Naive thymus-derived CD8-positive, alpha-beta T cell (primary cell): ENCODE measurements at places on chromosomes 2 and 18.
A peak's percentile ranks its signal among the peaks of the same experiment; 100 is the strongest.

DNA sequence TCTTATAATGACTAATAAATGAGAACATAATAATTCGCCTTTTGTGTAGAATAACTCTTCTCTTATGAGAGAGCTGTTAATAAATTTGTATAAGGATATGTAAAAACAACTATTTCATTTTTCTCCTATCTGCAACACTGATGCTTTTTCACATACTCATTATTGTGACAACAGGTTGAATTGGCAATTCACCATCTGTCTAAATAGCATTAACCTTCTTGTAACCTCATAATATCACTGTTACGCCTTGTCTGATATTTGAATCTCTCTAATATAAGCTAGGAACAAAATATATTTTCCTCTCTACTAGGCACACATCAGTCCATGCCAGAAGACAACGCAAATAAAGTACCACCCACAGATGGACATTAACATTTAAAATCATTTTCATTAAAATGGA, 938.9 kb downstream of the CPS1 start:
- H3K27ac ChIP-seq = no peak overlapping the region
- H3K36me3 ChIP-seq = no peaks in the 10 kb centered on the region
- no peak overlapping the region for H3K4me3 ChIP-seq

- peaks cover 35% of the 10 kb centered on the region for H3K4me1 ChIP-seq
- H3K27me3 ChIP-seq = no peaks in the 10 kb centered on the region
- peak overlapping the region; percentile 86 for H3K27ac ChIP-seq
- peak overlapping the region; percentile 39 for H3K4me3 ChIP-seq
- DNase-seq = peak; percentile 66
Measured at GRCh38 chr2:12302140-12302539, 414.6 kb upstream of the TRIB2 start.

DNA sequence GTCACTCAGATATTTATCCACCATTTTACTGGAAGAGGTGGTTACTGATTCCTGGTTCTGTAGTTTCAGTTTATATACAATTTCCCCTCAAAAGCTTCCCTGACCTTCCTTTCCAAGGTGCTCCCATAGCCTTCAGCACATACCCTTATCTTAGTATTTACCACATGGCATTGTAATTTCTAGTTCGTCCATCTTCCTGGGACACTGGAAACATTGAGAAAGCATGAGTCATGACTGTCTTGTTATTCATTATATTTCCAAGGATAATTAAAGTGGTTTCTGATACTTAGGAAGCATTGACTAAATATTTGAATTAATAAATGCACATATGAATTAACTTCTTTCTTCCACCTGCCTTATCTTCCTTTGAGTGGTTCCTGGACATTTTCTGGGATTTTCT, 203.8 kb downstream of the ETAA1 start:
- no peak overlapping the region for H3K4me3 ChIP-seq
- no peaks in the 10 kb centered on the region for H3K27me3 ChIP-seq
- H3K36me3 ChIP-seq = no peaks in the 10 kb centered on the region
- no peak overlapping the region for H3K27ac ChIP-seq
- H3K4me1 ChIP-seq = no peaks in the 10 kb centered on the region

- H3K27ac ChIP-seq = no peak overlapping the region
- H3K4me3 ChIP-seq = no peak overlapping the region
- no peaks in the 10 kb centered on the region for H3K27me3 ChIP-seq
- no peaks in the 10 kb centered on the region for H3K36me3 ChIP-seq
Measured at GRCh38 chr2:102391565-102391964, 31.4 kb upstream of the IL18RAP start.

GRCh38 chr2:189442468-189442867, 1.2 kb downstream of the WDR75 start:
- peak overlapping the region; percentile 97 for H3K4me3 ChIP-seq
- H3K4me1 ChIP-seq = peaks cover 32% of the 10 kb centered on the region
- no peaks in the 10 kb centered on the region for H3K27me3 ChIP-seq
- no peaks in the 10 kb centered on the region for H3K36me3 ChIP-seq
- H3K27ac ChIP-seq = peak overlapping the region; percentile 50
- DNase-seq = no peak

DNA sequence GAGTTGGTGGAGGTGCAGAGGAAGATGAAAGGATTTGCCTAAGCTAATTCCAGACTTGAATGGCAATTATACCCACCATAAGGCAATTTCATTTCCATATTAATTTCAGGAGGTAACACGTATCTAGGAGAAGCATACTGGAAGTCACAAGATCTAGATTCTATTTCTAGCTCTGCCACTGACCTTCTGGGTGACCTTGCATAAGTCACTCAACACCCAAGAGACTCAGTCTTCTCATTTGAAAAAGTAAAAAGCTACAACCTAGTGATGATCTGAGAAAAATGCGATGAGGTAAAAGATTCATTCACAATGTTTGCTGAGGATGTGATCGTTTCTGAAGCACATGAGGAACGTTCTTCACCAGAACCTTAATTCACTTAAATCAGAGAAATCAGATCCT, 55.9 kb downstream of the GRB14 start:
- no peak overlapping the region for H3K27ac ChIP-seq
- no peaks in the 10 kb centered on the region for H3K27me3 ChIP-seq
- H3K4me3 ChIP-seq = no peak overlapping the region
- no peaks in the 10 kb centered on the region for H3K36me3 ChIP-seq

GRCh38 chr2:46921676-46922448, 6.3 kb upstream of the MCFD2 start:
- H3K4me1 ChIP-seq = peaks cover 34% of the 10 kb centered on the region
- H3K36me3 ChIP-seq = peaks cover 10% of the 10 kb centered on the region
- no peak for DNase-seq

DNA sequence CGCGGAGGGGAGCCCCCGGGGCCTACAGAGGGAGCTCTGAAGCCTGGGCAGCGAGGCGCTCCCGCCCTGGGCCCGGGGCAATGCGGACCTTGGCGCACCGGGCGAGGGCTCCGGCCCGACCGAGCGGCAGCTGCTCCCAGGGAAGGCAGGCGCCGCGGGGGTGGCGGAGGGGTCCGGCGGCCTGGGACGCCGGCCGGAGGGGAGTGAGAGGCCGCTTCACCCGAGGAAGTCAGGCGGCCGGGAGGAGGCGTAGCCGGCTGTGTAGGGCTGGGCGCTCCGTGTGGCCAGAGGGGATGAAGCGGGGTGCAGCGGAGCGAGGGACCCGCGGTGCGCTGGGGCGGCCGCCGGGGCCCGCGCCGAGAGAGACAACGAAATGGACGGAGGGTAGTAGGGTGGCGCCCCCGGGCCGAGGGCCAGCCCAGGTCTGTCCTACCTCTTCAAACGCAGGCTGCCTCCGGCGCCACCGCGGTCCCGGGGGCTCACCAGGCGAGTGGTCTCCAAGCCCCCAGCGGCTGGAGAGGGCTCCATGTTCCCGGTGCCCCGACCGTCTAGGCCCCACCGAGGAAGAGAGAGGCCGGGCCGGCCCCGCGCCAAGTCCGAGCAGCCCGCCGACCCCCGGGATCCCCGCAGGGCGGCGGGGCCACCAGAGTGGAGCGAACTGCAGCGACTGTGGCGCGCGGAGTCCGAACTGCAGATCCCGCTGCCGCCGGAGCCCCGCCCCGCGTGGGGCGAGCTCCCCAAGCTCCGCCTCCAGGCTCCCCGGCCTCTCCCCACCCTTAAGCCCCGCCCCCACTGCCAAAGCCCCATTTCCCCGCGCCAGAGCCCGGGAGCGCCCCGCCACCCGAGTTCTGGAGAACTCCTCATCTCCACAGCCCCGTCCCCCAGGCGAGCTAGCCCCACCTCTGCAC, at the start of gene SLC30A3:
TSS of gene SLC30A3 (minus strand) at position 669 of the 908 bp plus-strand sequence. CDS start at position 528, 141 bp downstream.
- peak within 1 kb of the TSS; percentile 80 for H3K4me3 ChIP-seq
- peaks cover 14% of the 10 kb centered on the region for H3K36me3 ChIP-seq
- peak; percentile 45 for DNase-seq
- no peak within 1 kb of the TSS for H3K27ac ChIP-seq
- peaks cover 57% of the 10 kb centered on the region for H3K27me3 ChIP-seq
- peaks cover 30% of the 10 kb centered on the region for H3K4me1 ChIP-seq

DNA sequence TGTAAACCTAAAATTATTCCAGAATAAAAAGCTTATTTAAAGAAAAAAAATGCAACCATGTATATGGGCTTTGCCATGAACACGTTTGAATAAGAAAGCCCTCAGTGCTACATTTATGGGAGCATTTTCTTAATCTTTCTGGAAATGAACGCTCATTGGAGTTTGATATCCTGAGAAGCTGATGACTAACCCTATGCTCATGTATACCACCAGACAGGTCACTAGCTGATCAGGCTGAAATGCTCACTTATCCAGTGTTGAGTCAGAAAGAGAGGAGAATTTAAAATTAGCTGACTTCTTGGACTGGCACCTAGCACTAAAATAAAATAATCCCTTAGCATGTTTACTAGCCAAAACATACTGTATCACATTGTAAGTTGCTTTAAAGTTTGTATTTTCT, 254.9 kb upstream of the SIX3 start:
- no peaks in the 10 kb centered on the region for H3K27me3 ChIP-seq
- no peaks in the 10 kb centered on the region for H3K36me3 ChIP-seq
- no peak for DNase-seq
- no peak overlapping the region for H3K4me3 ChIP-seq
- H3K27ac ChIP-seq = no peak overlapping the region

DNA sequence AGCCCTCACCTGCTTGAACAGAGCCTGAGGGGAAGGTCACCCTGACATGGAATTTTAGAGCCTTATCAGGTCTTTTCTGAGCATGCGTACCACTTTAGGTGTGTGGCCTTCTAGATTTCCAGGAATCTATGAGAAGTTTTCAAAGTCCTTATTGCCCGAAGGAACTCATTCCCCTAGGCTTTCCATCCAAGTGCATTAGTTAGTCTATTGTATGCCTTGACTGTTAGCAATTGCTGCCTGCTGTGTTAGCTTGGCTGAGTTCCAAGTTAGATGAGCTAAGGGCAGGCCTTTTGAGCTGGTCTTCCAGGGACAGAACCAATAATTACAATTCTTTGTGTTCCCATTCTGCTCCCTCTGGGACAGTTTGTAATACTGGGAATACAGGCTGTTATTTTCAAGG, 30.8 kb upstream of the PUM2 start:
- no peaks in the 10 kb centered on the region for H3K36me3 ChIP-seq
- H3K4me3 ChIP-seq = no peak overlapping the region
- no peak overlapping the region for H3K27ac ChIP-seq

DNA sequence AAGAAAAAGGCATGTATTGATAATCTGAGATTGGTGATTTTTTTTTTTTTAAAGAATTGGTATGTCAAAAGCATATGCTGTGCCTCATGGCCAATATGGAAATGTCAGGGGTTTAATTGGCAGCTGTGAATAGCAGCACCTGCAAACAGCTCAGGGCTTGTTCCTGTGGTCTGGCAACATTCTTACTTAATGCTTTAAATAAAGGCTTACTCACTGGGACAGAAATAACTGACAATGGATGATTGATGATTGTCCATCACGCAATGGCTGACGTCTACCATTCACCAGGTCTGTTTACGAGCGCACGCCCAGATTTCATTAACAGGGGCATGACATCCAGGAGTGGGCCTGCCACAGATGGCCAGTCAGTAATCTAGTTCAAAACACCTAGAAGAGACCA, 66.7 kb downstream of the ETAA1 start:
- no peaks in the 10 kb centered on the region for H3K36me3 ChIP-seq
- DNase-seq = no peak
- no peak overlapping the region for H3K27ac ChIP-seq
- H3K27me3 ChIP-seq = no peaks in the 10 kb centered on the region

- DNase-seq = no peak
- no peaks in the 10 kb centered on the region for H3K4me1 ChIP-seq
- H3K27ac ChIP-seq = no peak overlapping the region
- no peaks in the 10 kb centered on the region for H3K27me3 ChIP-seq
- no peaks in the 10 kb centered on the region for H3K36me3 ChIP-seq
- no peak overlapping the region for H3K4me3 ChIP-seq
Measured at GRCh38 chr2:5932556-5933469, 240.6 kb downstream of the SOX11 start.

- H3K36me3 ChIP-seq = peaks cover 5% of the 10 kb centered on the region
- no peak overlapping the region for H3K27ac ChIP-seq
- DNase-seq = no peak
Measured at GRCh38 chr2:185998562-185999070, 260.0 kb downstream of the FSIP2 start.

DNA sequence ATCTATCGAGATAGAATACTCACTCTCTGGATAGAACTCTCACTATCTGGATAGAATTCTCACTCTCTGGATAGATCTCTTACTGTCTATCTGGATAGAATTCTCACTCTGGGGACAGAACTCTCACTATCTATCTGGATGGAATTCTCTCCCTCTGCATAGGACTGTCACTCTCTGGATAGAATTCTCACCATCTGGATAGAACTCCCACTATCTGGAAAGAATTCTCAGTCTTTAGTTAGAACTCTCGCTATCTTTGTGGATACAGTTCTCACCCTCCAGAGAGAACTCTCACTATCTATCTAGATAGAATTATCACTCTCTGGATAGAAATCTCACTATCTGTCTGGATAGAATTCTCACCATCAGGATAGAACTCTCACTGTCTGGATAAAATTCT, 16.5 kb downstream of the ABCG8 start:
- DNase-seq = no peak
- H3K27ac ChIP-seq = no peak overlapping the region
- no peak overlapping the region for H3K4me3 ChIP-seq
- peaks cover 30% of the 10 kb centered on the region for H3K27me3 ChIP-seq

GRCh38 chr2:176114930-176115625, 1.5 kb upstream of the HOXD10 start:
- no peak overlapping the region for H3K4me3 ChIP-seq
- H3K27ac ChIP-seq = no peak overlapping the region
- peaks cover 59% of the 10 kb centered on the region for H3K27me3 ChIP-seq
- H3K36me3 ChIP-seq = peaks cover 8% of the 10 kb centered on the region
- DNase-seq = no peak
